Brain microvascular endothelial cell (primary cell): ENCODE measurements at places on chromosomes 2 and 18.

DNA sequence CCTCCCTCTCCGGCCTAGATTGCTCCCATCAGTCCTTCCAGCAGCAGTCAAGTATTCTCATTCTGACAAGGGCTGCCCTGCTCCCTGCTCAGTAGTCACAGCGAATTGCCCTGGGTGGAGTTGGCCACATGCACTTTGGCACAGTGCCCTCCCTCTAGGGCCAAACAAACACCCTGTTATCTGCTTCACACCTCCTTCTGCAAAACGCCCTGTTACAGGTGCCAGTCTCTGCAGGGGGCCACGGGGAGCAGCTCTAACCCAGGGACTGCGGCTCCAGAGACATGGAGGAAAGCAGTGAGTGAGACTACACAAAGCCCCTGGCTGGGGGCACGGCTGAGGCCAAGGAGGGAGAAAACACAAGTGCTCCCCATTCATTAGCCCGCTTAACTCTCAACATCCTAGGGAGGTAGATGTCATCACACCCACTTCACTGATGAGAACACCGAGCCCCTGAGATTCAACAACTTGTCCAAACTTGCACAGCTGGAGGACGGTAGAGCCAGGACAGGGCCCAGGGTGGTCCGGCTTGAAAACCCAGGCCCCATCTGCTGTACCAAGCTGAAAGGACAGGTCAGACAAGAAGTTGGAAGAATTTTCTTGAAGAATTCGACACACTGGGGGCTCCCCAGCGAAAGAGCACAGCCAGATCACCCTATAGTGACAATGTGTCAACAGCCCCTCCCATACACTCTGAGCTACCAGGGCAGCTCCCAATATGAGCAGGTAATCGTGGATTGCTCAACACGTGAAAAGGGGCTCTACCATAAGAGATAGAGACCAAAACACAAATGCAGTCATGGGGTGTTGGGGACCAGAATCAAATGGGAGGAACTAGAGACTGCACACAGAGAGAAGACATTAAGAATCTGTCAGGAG is 8.7 kb upstream of the TFCP2L1 start:
- no peak for DNase-seq

GRCh38 chr18:2998644-2999043 is 14.3 kb downstream of the LPIN2 start:
- no peak for DNase-seq

GRCh38 chr2:158810731-158811460 is 15.8 kb downstream of the DAPL1 start:
- DNase-seq, result no peak

DNA sequence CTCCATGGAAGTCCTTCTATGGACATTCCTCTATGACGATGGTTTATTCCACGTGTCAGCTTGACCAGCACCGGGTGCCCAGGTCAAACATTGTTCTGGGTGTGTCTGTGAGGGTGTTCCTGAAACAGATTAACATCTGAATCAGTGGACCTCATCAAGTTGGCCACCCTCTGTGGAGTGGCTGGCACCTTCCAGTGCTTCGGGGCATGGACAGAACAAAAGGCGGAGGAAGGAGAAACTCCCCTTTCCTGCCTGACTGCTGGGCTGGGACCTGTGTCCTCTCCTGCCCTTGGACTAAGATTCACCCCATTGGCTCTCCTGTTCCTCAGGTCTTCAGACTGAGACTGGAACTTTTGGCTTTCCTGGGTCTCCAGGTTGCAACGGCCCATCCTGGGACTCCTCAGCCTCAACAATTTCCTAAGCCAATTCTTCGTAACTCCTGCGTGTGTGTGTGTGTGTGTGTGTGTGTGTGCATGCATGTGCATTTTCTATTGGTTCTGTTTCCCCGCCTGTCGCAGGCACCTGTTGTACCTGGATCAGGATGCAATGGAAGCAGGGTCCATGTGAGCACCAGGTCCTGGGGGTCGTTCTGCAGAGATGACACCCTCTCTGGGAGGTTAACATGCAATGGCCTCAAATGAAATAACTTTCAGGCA is 357.2 kb upstream of the SALL3 start:
- DNase-seq, result no peak

GRCh38 chr2:137493261-137493660 is 471.0 kb upstream of the HNMT start:
- DNase-seq, result no peak

- no peak for DNase-seq
These were observed 507.4 kb upstream of the PKDCC start for GRCh38 chr2:41540272-41540998.
